Left ventricle myocardium superior (tissue), 1 donor: ENCODE measurements at places on chromosomes 5 and 9. TPM values are rescaled to one million over a fixed set of nuclear protein-coding genes. Genes with fewer than 3 reads are reported as not detected.
A peak's percentile ranks its signal among the peaks of the same experiment; 100 is the strongest.

DNA sequence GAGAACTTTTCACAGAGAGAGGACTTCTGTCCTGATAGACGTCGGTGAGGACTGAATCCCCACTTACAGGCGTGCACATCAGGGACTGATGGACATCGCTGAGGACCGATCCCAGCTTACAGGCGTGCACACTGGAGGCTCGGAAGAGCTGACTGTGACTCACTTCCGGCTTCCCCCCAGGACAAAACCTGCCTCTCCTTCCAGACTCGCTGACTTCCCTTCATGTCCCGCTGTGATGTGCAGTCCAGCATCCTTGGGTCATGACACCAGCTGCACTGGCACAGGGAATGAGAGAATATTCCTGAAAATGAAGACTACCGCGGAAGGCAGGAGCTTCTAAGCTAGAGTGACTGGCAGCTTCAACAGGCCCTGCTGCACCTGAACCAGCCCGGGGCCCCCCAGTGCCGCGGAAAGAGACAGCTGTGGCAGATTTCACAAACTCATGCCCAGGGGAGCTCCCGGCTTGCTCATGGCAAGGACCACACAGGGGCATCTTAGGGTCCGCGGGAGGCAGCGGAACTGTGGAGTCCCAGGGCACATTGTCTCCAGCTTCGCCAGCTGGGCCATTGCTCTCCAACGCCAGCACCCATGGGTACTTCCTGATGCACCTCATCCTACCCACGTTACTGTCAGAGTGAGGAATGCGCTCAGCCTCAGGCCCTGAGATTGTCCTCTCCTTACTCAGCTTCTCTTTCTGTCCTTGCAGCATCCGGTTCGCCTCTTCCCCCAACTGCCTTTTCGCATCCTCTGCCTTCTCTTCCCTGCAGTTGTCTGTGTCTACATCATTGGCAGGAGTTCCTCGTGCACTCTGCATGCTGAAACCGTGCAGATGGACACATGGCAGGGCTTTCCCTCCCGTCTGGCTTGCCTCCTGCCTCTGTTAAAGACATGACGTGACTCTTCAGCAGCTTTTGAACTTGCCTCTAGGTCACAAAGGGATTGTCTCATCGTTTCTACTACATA lies 29.5 kb downstream of the SURF6 start:
- DNase-seq, result no peak

- DNase-seq, result no peak
These were observed 4.4 kb upstream of the IRX1 start for GRCh38 chr5:3590967-3591900.

DNA sequence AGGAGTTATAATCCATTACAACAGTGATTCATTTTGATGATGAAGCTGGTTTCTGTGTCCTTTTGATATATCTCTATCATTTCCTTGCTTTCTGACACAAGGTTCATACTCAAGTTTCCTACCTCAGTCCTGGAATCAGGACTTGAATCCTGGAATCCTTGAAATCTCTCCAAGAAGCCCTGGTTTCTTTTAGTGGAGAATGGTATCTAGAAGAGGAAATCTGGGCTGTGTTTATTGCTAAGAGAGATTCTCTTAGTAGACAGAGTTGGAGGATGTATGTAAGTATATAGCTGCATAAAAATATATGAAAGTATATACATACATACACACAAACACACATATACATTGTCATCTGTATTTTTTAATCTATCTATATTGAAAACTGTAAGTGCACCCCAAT lies 114.4 kb downstream of the GCNT1 start:
- no peak for DNase-seq

- DNase-seq, result no peak
These were observed 174.2 kb downstream of the OXCT1 start for GRCh38 chr5:41695920-41696582.

DNA sequence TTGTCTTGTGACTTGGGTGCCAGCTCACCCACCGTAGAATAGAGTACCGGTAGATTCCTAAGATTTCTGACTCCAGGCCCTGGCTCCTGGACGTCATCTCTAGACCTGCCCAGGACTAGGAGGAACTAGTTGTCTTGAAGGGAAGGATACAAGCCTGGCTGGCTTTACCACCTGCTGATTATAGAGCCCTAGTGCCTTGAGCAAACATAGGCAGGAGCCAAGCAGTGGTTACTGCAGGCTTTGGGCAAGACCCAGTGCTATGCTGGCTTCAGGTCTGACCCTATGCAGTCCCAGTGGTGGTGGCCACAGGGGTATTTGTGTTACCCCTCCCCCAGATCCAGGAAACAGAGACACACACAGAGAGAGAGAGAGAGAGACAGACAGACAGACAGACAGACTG lies 606.2 kb downstream of the PDE4D start:
- no peak for DNase-seq

DNA sequence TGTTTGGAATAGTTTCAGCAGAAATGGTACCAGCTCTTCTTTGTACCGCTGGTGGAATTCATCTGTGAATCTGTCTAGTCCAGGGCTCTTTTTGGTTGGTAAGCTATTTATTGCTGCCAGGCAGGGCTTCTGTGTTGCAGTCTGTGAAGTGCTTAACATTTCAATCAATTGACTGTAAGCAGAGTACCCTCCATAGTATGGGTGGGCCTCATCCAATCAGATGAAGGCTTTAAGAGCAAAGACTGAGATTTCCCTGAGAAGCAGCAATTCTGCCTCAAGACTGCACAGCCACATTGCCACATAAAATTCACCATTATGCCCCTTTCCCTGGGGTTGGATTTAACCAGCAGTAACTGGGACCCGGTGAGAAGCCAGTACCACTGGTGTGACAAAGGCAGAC lies 98.9 kb upstream of the ICE1 start:
- DNase-seq, result no peak

DNA sequence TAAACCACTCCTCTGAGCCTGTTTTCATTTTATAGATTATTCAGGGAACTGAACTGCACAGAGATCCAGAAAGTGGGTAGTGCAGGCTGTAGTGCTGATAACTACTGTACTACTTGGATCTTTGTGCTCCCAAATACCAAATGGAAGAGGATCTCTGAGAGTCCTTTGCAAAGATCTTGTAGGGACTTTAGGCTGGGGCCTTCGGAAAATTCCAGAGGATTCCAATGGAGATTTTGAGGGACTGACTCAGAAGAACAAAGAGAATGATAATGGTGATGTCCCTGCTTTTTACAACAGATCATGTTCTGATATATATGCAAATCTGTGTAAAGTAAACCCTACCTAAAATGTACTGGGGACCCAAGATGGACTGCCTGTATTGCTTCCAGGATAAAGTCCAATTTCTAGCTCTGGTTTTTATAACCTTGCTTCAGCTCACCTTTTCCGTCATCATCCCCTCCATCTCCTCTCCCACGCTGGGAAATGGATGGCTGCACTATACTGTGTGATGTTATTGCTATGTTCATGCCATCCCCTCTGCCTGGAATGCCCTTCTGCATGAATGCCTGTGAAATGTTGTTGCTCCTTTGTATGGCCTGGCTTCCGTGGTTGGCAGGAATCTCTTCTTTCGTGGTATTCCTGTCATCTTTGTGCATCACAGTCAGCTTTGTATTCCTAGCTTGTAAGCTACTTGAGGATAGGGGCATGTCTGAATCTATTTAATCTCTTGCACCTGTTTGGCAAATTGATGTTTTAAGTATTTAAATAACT lies 9.7 kb upstream of the PSMD5 start:
- no peak for DNase-seq

DNA sequence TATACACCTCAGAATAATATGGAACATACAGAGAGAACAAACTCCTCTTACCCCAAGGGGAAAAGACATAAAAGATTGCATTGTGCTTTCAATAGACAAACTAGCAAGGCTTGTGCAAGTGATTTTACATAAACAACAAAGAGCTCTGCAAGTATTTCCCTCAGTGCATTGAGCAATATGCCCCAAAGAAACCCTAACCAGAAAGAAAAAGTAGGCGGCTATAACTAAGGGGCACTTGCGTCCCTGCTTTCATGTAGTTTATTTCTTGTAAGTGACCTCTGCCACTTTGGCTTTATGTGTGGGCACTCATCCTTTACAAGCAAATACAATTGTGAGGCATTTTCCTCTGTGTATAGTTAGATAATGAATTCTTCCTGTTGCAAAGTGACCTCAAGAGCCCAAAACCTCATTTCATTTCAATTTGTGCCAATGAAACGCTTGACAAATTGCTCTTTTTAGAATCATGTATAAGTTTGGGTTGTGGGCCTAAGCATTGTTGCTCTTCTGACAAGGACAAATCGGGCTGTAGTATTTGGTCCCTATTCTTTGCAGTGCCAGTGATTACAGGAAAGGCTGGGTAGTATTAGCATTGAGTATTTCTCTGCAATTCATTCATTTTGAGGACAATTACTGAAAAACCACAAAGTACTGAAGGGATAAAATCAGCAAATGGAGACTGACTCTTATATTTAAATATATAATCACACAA lies 282.2 kb downstream of the DTWD2 start:
- DNase-seq, result no peak

DNA sequence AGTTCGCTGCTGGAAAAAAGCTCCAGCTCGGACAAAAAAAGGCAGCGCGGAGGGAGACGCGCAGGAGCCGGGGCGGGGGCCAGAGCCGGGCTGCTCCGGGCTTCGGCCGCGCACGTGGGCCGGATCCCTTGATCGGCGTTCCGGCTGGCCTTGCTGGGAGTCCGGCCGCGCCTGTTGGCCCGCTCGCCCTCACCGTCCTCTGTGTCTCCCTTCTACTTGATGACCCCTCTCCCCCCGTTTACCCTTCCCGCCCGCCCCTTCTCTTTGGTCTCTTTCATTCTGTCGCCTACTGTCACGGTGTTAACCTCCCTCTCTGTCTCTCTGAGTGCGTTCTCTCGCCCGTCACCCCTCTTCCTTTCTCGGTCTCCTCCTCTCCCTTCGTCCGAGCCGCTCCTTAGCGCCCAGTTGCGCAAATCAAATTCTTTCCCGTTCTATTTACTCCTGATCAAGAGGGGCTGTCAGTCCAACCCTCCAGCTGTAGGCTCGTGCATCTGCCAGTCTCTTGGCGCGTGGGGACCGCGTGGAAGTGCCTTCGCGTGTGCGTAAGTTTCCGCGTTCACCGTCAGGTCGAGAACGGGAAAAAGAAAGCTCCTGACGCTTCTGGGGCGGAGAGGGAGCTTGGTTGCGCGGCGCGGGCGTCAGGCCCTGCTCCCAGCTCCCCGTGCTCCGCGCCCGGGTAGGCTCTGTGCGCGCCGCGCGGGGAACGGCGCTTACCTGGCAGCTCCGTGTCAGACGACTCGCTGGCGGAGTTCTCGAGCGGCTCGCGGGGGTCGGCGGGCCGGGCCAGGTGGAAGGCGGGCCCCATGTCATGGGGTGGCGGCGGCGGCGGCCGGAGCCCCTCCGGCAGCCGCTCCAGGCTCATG lies 798 bp downstream of the PITX1 start:
- DNase-seq, result no peak

- no peak for DNase-seq
These were observed 16.0 kb upstream of the SLC22A5 start for GRCh38 chr5:132353486-132353995.

GRCh38 chr9:36401164-36401740 lies 1.2 kb upstream of the RNF38 start:
- DNase-seq, result no peak

DNA sequence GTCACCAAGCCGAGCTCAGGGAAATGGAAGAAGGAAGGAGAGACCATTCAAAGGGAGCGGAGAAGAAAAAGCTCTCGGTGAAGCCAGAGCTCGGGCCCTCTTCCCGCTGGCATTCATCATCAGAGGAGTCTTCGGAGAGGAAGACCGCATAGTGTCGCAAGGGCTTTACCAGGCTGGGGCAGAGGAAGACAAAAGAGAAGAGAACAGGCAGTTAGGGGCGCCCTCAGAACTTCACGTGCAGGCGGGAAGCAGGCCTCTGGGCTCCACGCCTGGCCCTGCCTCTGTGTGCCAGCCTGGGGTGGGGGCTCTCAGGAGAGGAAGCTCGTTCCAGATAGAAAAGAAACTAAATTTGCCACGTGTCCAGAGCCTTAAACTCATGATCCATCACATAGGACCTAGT lies 31.7 kb downstream of the CRB2 start:
- no peak for DNase-seq

GRCh38 chr5:73488806-73489205 lies 9.4 kb upstream of the BTF3 start:
- no peak for DNase-seq

- peak; percentile 50 for DNase-seq
These were observed 391.3 kb downstream of the GADD45G start for GRCh38 chr9:89996116-89996515.

DNA sequence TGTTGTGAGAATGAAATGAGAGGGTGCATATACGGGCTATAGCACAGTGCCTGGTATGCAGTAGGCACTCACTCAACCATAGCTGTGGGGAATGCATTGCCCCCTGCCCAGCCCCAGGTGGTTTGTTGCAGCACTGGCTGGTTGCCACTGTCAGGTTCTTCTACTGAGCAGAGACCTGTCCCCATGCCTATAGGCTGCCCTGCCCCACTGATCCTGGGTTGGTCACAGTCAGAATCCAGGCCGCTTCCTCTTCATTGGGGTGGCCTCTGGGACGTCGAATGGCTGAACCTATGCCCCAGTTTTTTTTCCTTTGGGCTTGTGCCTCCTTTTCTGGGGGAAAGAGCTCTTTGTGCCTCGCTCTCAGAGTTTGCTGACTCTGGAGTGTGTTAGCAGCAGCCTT lies 74.6 kb downstream of the RGS3 start:
- no peak for DNase-seq

DNA sequence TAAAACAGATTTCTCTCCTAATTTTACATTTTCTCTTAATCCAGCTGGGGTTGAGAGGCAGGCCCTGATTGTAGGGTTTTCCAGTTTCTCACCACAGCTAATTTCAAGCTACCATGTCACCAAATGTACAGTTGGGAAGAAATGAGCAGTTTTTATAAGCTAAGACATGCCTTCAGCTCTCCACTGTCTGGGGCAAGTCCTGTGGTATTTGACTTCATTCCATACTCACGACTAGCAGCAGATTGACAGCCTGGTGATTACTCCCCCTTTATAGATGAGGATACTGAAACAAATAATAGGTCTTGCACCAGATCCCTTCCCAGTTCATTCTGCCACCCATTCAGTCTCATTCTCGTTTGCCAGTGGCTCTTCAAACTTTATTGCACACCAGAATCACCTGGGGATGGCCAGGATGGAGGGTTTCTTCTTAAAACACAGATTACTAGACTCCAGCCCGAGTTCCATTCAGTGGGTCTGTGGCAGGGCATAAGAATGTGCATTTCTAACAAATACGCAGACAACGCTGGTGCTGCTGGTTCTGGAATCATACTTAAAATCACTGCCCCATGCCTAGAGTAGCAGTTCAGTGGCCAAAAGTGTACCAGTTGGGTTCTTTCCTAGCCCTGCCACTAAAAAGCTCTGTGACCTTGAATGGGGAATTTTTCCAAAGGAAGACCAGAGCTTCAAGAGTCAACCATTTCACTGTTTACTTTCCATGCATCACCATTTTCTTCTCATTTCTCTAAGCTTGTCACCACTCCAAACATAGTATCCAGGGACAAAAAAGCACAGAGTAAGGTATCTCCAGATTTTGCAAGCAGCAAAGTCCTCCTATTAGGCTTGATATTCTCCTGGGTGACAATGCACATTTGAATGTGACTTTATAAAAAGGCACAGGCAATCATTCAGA lies 64.3 kb downstream of the CSNK1A1 start:
- DNase-seq, result no peak

TTC33 gene
- 14.8 TPM for total RNA-seq

RNF208 gene
- total RNA-seq, result 29.7 TPM

SLC34A3 gene
- total RNA-seq, result not detected

PPP2CA gene
- 143 TPM for total RNA-seq

IFNB1 gene
- not detected for total RNA-seq

ZNF658 gene
- 8.9 TPM for total RNA-seq

TAF11L10 gene
- total RNA-seq, result not detected

TLX3 gene
- total RNA-seq, result not detected

ADGRV1 gene
- not detected for total RNA-seq

GOLM1 gene
- total RNA-seq, result 4.7 TPM
